Uterus (tissue), 4 donors: ENCODE measurements at places on chromosomes 12 and 14. TPM values are rescaled to one million over a fixed set of nuclear protein-coding genes. Genes with fewer than 3 reads are reported as not detected.

Gene RPL10L
- not detected for total RNA-seq

Gene BLTP3B
- 10.9 TPM for total RNA-seq

Gene DTX3
- 44.1 TPM for total RNA-seq

Gene JAG2
- total RNA-seq = 27.4 TPM

Gene RNASE7
- total RNA-seq = not detected

Gene KCNMB4
- total RNA-seq = 11.0 TPM

Gene AKAP5
- 5.1 TPM for total RNA-seq

Gene GYS2
- total RNA-seq = not detected

Gene ABCD4
- 26.1 TPM for total RNA-seq

Gene RAP1B
- total RNA-seq = 166 TPM

Gene CAPZA3
- total RNA-seq = not detected

Gene ARMH4
- total RNA-seq = 11.5 TPM

Gene SLC5A8
- not detected for total RNA-seq
